ENCODE measurements at places on chromosomes 3 and 15.

DNA sequence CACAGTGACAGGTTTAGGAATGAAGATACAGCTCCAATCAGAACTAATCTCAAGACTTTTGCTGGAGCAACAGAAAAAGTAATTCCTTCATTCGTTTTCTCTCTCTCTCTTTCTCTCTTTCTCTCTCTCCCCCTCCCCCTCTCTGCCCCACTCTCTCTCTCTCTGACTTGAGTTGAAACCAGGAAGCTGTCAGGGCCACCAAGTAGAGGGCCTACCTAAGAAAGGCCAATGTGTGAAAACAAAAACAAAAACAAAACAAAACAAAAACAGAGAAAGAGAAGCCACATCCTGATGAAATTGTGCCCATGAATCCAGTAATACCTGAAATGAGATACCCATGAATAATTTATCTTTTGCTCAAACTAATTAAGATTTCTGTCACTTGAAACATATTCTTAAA, 72.9 kb downstream of the ATP8B4 start:
- DNase-seq = no peak

DNA sequence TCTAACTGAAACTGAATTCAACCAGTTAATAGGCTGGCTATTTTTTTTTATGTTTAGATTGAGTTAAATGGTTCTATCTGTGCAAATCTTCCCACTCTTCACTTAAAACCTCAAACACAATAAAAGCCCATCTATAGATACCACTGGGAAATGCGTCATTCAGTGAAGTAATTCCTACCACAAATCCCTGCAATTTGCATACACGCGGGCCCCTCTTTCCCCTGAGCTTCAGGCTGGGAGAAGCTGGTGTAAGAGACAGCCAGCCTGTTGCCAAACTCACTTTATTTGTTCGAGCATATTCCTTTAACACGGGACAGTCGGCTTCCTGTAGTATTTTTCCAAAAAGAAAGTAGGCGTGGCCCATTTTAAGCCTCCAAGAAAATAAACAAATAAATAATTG, 26.0 kb upstream of the MCTP2 start:
- DNase-seq = no peak

- DNase-seq = no peak
These were observed 122.2 kb upstream of the TLE3 start for GRCh38 chr15:70219966-70220365.

DNA sequence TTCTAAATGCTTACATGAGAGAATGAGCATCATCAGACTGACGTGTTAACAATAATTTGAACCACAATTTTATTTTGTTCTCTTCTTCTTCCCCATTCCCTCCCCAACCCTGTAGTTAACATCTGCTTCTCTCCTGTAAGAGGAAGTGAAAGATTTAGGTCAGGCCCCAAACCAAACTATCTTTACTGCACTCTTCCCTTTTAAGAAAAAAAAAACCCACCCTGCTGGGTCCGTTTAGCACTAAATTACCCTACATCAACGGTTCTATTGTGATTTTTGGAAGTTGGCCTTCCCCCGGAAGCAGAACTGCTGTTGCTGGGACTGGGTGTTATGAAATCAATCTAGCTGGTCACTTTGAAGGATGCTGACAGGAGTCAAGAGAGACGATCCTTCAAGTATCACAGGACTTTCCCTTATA, 49.4 kb downstream of the NFKBIZ start:
- peak; percentile 70 for DNase-seq

GRCh38 chr3:133388696-133389395, 11.0 kb upstream of the BFSP2 start:
- no peak for DNase-seq

DNA sequence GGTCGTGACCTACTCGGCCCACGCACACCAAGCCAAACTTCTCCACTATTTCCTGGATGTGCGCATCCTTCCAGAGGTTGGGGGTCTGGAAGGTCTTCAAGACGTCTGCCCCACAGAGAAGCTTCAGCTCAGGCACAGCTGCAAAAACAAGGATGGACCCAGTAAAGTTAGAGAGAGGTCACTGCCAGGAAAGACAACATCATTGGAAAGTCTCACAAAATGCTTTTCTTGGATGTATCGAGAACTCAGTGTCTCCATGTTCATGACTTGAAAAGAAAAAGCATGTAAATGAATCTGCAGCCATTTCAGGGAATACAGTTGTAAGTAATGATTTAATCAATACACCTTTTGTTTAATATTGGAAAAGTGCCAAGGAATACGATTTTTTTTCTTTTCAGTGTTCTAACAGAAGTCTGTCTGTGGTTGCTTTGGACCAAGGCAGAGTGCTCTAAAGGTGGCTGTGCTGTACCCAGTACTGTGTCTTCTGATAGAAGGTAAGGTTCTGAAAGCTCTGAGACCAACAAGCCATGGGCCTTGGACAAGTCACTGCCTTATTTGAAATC, 21.8 kb upstream of the RBP1 start:
- no peak for DNase-seq

GRCh38 chr3:108287146-108287545, 9.2 kb upstream of the HHLA2 start:
- no peak for DNase-seq

DNA sequence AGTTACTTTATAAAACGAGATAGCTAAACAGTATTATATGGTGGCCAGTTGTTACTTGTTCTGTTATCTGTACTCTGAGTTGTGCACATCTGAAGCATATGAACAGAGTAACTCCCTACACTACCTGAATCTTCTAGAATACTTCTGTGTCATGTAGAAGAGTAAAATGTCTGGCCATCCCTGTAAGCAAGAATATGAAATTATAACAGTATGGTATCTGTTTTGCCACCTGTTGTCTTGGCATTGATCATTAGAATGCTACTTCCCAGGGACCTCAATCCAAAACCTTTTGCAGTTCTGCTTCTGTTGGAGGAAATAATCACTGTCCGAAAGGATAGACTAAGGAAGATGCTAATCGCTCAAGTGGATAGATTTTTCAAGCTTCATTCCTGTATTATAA, 1.9 kb downstream of the TEX9 start:
- no peak for DNase-seq

DNA sequence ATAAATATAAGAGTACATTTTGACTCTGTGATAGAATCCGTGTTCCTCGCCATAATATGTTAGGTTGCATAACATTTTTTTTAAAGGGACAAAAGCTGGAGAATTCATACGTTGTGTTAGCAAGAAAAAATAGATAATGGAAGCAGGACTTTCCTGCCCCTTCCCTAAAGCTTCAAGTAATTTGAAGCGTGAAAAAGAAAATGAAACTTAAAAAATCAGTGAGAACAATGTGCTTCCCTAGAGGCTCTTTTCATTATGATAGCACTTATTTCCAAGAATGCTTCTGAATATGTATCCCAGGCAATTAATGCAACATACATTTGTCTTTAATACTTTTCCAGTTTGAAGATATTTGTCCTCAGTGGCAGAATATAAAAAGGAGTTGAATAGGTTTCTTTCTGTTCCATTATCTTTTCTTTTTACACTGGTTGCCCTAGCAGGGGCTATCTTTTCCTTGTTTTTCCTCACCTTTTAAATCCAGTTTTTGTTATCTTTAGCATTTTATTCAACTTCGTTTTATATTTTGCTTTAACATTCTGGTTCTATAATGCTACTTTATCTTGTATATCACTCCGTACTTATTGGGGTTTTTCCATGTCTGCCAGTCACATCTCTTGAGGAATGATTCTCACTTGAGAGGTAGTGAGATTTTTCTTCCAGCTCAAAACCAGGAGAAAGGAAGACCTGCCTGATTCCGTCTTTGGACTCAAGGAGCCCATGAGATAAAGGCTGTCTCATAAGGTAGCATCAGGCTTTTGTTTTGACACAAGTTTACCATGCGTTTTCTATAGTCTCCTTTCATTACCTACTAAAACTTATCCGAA, 113.8 kb downstream of the MBNL1 start:
- DNase-seq = no peak

GRCh38 chr15:92288755-92289154, 104.9 kb upstream of the ST8SIA2 start:
- DNase-seq = no peak

DNA sequence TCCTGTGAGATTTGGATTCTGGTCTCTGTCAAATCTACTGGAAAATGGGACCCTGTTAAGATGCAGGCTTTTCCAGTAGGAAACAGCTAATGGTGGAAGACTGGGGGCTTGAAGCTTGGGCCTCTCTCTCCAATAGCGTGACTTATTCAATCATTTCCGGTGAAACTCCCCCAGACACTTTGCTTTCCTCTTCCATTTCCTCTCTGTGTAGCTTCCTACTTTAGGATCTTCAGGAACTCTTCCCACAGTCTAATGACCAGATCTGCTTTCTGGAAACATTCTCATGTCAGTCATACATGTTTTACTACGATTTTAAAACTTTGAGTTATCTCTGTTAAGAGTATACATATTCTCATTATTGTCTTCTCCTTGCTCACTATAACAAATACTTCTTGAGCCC, 28.0 kb upstream of the TPRG1 start:
- DNase-seq = no peak

- no peak for DNase-seq
These were observed 74.3 kb upstream of the PTX3 start for GRCh38 chr3:157362348-157362747.

DNA sequence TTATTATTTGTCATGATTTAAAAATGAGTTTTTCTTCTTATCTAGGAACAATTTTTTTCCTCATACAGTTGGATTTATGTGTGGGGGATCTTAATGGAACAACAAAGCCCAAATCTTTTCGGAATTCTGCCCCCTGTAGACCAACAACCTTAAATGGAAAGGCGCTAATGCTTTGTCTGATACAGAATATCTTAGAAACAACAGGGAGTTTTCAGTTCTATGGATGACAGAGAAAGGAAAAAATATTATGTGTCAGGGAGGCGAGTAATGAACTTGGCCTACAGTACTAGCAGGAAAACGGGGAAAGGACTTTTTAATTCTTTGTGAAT, 592 bp downstream of the MOBP start:
- no peak for DNase-seq

DNA sequence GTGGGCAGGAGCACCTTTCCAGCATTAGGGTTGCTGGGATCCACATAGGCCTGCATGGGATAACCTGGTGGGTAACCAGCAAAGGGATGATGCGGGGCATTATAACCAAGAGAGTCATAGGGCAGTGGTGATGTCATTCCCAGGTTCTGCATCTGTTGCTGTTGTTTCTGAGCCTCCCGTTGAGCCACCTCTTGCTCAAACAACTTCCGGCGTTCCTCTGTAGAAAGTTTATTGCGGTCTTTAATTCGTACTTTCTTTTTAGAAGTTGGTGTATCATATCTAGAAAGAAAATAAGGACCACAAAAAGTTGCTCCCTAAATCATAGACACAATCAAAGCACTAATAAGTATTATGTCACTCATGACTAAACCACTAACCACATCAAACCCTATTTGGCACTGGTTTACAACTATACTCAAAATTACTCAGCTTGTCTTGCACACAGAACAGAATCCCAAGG, 77.8 kb downstream of the NBEAL2 start:
- no peak for DNase-seq

- DNase-seq = no peak
These were observed at the start of gene SLC6A1 for GRCh38 chr3:10992017-10992942. TSS of gene SLC6A1 (plus strand) at chr3:10992748. CDS start at chr3:11017212, 24,464 bp downstream.

- no peak for DNase-seq
These were observed 20.4 kb downstream of the PTH1R start for GRCh38 chr3:46897829-46898320.

DNA sequence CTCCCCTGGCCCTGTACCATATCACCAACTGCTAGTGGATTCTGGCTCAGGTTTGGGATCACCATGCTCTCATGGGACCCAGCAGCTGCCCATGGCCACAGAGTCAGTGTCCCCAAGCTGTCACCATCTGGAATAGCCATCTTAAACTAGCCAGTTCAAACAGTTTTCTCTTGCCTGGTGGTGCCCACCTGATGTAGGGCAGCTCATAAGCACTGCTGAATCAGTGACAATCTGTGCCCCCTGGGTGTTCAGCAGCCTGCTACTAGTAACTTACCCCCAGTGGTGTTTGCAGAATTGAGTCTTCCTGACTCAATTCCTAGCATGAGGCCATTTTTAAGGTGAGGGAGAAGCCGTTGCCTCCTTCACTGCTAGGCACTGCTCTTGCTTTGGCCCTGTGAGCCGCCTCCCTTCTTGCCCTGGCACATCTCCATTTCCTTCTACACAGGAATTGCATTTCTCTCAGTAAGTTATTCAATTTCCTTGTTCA, 7.9 kb downstream of the RPSA start:
- no peak for DNase-seq

DNA sequence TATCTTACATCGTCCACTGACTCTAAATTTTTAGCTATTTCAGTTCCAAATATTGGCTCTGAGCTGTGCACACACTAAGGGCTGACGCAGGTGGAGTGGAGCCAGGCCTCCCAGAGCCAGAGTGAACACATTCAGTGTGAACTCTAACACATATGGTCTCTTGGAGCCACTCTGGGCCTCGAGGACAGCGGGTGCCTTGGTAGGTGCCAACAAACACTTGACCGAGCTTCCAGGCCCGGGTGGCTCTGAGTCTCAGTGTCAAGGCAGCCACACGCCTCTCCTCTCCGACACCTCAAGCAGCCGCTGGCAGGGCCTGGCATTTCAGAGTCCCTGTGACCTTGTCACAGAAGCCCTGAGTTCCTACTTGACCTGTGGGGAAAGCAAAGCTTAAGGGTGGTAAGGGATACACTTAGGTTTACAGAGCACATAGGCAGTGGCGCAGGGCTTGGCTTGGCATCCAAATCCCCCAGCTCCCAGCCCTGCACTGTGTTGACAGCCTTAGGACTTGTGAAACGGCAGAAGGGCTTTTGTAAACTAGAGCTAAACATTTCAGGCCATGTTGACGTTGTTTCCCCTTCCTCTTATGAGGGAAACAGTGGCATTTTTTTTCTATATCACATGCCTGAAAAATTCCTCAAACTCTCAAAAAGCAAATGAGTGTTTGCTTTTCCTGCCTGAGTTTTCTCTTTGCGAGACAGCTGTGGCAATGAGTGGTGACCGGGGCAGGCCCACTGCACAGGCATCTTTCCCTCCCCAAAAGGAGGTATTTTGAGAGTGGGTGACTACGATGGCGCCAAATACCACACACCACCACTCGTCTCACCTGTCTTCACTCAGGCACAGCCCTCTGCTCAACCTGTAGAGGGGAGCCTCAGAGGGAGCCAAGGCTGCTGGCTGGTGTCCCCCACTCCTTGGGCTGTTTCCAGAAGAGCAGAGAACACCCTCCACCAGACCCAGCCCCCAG, 60.8 kb downstream of the DAPK2 start:
- DNase-seq = no peak

GRCh38 chr3:126582311-126582710, 23.6 kb upstream of the C3orf22 start:
- DNase-seq = no peak

DNA sequence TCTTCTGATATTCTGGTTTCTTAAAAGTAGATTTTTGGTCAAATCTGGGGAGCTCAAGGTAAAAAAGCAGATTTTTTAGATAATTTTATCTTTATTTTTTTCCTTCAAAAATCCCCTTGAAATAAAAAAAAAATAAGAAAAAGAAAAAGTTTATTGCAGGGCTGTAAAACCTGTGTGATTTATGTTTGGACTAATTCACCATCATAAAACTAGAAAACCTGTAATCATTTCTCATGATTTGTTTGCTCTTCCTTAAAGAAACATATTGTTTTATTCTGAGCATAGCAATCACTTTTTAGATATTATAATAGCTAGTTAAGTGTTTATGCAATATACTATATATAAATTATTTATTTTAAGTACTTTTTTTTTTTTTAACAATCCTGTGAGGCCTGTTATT, 68.0 kb downstream of the NEO1 start:
- DNase-seq = no peak

- no peak for DNase-seq
These were observed 270.4 kb upstream of the CTDSPL start for GRCh38 chr3:37591116-37591781.

GRCh38 chr15:101288905-101289513, 6.0 kb downstream of the SNRPA1 start:
- no peak for DNase-seq

GRCh38 chr15:78838489-78838888, 27.2 kb upstream of the ADAMTS7 start:
- no peak for DNase-seq
